Cerebellum (tissue), 4 donors: ENCODE measurements at places on chromosomes 11 and 22.

- DNase-seq = no peak
Observed at GRCh38 chr11:132347156-132348090, 977.0 kb downstream of the NTM start.

DNA sequence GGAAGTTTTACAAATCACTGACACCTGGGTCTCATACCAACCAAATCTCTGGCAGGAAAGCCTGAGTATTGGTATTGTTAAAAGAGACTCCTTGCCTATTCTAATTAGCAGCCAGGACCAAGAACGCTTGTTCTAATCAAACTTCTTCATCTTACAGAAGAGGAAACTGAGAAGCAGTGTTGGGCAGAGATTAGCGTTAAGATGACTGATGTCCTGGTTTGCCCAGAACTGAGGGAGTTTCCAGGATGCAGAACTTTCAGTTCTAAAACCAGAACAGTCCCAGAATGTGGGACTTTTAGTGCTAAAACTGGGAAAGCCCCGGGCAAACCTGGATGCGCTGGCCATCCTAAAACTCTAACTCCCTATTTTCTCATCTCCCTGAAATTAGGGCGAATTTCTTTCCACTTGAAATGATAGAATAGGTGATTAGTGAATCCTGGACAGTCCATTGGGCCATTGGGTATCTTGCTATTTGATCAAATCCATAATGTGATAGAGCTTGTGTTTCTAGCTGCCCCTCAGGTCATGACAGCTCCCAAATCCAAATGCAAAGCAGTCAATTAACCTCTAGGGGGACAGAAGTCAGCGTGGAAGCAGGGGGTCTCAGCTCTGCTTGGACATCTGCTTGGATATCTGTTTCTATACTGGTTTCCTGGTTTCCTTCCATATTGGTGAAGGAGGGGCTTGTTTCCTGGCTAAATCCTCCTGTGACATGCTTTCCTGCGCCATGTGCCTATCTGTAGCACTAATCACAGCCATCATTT lies 16.0 kb upstream of the TMPRSS13 start:
- DNase-seq = no peak

DNA sequence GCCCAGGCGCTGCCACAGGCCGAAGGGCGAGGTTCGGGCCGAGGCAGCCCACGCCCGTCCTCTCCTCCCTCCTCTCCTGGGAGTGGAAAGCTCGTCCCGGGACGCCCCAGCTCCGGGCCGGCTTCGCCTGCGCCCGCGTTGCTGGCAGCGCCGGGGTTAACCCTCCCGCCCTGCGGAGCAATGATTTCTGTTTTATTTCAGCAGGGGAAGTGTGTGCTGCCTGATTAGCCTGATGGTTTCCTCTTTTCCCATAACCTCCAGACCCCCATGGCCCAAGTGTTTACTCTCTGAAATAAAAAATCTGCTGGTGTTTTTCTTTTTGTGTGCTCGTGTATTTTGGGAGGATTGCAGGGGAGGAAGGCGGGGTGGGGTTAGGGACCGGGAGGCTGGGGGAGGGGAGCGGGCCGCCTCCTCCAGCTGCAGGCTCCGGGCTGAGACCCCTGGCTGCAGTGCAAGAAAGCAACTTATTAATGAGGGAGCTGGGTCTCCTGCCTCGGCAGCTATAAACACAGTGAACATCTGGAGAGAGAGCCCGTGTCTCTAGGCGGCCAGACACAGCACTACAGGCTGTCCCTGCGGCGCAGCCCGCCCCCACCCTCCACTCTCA lies 38.6 kb downstream of the ETS1 start:
- DNase-seq = no peak

DNA sequence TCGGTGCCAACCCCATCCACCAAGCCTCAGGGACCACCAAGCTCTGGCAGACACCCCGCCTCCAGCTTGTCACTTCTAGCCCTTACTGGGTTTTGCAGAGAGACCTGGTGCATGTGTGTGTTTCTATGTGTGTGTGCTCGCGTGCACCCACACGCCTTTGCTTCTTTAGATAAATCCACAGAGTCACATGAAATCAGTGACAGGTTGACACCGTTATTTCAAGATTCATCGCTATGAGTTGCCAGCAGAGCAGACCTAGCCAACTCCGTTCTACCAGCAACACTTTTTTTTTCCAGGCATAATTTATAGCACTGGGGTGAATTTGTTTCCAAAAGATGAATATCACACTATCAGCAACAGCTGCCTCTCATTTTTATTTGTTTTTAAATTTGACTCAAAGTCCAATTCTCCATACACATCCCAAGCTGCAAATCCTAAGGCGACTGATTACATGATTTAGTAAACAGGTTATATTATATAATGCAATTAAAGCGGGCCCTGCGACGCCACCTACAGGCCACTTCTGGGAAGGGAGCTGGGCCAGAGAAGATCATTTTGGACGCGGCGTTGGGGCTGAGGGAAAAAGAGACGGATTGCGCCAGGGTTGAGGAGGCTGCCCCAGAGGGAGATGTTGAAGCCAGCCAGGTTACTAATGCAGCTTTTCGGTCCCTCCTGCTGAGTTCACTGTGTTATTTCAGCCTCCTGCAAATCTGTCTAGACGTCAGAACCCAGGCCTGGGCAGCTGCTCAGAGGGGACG lies 150.5 kb downstream of the FEZ1 start:
- DNase-seq = peak; percentile 90

DNA sequence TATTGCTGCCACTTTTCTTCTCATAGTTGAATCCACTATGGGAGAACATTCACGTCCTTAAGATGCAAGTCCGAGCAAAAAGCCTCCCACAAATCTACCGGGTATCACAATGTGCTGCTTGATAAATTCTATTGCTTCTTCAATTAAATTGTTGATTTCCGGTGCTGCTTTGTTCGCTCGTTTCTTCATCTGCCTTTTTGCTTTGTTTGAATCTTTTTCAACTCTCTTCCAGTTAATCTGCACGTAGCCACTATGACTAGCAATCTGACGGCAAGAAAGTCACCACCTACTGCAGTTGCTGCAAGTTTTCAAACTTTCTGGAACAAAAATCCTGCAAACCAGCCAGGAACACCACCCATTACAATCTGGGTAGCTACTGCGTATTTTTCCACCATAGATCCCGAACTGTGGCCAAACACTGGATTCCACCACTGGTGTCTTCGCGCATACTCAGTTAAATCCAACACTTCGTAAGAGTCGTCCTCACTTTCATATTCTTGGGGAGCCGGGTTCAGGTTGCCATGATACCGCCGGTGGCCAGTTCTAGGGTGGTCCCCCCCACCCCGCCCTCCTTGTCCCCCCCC lies 59.1 kb downstream of the CLMP start:
- no peak for DNase-seq

DNA sequence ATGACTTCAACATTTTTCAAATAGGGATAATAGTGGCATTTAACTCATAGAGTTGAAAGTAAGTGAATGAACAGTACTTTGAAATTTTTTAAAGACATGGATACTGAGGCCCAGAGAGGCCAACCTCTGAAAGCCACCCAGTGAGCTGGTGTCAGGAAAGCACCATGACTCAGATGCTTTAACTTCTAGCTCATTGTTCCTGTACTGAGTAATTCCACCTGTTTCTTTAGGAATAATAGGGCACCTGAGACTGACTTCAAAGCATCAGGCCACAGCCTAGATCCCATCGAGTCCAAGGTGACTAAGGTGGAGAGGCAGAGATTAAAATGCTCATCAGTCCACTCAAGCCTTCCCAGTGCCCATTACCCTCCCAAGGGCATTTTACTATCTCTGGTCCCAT lies 491.8 kb upstream of the TENM4 start:
- DNase-seq = no peak

GRCh38 chr22:46001046-46001425 lies 24.1 kb upstream of the WNT7B start:
- no peak for DNase-seq

- DNase-seq = no peak
Observed at GRCh38 chr22:43011079-43011478, 3.9 kb downstream of the PACSIN2 start.

- no peak for DNase-seq
Observed at GRCh38 chr22:50074056-50074455, 11.2 kb downstream of the MLC1 start.

DNA sequence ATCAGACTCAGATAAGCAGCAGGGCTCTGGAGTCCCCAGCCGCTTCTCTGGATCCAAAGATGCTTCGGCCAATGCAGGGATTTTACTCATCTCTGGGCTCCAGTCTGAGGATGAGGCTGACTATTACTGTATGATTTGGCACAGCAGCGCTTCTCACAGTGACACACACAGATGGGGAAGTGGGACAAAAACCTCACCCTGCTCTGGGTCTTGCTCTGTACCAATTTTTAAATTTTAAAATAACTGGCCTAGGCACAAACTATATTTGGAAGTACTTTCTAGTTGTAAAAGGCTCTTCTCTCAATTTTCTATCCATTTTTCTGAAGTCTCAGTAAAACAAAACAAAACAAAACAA lies 131.7 kb downstream of the VPREB1 start:
- DNase-seq = no peak

DNA sequence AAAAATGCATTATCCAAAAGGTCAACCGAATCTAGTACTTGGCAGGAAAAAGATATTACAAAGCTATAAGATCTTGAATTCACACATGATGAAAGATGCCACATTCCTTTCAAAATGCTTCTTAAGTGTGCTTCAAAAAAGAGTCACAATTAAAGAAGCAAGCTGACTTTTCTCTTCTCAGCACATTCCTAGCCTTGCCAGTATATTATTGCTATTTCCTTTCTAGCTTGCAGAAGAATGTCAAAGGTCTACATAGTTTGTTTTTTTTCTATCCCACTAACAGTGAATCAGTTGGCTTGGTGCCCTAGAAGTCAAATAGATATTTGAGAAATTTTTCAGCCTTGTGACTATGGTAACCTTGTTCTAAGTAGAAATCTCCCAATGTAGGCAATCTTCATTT lies 56.8 kb downstream of the GUCY1A2 start:
- no peak for DNase-seq

- DNase-seq = no peak
Observed at GRCh38 chr22:30511109-30511508, 5.6 kb upstream of the SEC14L4 start.

DNA sequence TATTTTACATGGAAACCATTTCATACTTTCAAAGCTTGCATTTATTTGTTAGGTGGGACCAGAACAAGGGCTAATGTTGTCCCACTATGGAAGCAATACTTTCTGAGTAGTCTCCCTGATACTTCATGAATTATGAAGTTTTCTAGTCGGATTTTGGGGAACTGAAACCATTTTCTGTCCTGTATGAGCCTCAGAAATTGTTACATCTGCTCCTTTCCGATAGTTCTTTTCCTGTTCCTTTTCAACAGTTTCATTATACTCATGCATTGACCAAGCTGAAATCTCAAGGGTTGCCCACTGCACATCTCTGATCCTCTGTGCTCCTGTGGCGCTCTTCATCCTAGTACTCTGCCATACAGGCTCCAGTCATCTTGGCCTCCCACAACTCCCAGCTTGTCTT lies 31.5 kb upstream of the GLYATL1 start:
- DNase-seq = no peak

DNA sequence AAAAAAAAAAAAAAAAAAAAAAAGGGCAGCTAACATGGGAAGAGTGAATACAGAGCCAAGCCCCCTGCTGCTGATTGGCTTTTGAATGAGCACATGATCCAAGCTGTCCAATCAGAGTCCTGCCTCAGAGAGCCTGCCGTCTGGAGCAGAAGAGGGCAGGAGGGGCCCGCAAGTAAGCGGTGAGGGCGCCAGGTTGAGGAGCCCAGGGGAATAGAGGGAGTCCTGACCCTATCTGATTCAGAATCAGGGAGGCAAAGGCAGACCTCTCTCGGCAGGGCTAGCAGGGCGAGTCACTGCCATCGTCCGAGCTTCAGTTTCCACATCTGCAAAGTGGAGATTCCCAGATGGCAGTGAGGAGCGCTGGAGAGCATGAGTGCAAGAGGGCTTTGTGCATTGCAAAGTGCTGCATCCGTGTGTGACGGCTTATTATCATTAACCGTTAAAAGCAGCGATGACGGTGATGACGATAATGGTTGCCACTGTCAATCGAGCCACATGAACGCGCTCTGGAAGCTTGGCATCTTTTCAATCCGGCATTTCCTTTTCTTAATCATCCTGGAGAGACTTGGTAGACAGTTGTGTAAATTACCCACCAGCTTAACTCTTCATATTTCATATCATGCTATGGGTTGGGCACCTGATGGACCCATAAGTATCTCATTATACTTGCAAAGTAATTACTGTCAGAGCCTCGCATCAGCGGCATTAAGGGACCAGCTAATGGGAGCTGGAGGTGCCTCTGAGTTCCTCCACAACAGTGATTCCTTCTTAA lies 68.6 kb upstream of the ATXN10 start:
- peak; percentile 24 for DNase-seq

GRCh38 chr11:109993786-109994185 lies 99.4 kb upstream of the ZC3H12C start:
- DNase-seq = no peak

DNA sequence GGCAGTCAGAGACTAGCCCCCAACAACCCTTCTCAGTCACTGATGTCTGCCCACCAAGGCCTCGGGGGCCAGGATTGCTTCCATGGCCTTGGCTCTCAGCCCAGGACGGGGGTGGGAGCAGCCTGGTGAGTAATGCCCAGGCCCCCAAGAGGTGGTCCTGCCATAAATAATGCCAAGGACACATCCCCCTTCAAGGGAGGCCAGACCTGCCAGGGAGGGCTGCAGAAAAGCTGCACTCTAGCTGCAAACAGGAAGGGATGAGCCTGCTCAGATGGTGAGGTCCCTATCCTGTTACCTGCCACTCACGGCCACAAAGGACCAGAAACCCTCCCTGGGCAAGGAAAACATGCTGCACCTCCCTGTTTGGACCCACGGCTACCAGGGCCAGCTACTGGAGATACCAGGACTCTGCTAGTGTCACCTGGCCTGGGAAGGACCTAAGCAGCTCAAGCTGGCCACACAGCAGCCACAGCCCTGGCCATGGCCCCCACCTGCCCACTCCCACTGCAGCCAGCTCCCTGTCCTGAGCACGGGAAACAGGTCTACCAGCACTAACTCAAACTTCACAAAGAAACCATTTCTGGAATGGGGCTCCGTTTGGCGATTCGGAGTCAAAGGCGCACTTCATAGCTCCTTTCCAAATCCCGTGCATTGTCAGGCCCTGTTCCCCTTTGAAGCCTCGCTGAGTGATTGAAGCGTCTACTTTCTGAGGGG lies 12.1 kb downstream of the GNB1L start:
- no peak for DNase-seq

GRCh38 chr11:16012125-16012751 lies 344.1 kb downstream of the SOX6 start:
- DNase-seq = no peak

- no peak for DNase-seq
Observed at GRCh38 chr11:10730151-10730550, 20.9 kb upstream of the CTR9 start.

DNA sequence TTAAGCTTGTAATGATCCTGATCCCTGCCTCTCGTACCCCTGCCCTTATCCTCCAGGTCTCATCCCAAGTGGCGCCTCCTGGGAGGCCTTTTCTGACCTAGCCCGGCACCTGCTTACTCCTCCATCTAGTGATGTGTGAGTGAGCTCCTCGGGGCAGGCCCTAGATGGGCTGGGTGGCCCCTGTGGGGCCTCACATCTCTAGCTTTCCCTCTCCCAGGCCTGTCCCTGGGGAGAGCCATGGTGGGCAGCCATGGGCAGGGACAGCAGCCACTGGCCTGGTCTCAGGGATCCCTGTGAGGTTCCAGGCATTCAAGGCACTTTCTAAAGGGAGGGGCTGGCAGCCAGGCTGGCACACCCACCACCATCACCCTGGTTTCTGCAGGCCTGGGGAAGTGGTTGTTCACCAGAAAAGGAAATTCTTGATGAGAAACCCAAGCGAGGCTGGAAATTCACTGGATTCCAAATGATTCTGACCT lies 27.9 kb downstream of the GNAZ start:
- no peak for DNase-seq
